ENCODE measurements at places on chromosomes 2 and 18.

GRCh38 chr2:43158259-43158880 is 68.0 kb downstream of the ZFP36L2 start:
- no peak for DNase-seq

- DNase-seq: no peak
Measured at GRCh38 chr2:3299130-3299529, 78.5 kb downstream of the EIPR1 start.

DNA sequence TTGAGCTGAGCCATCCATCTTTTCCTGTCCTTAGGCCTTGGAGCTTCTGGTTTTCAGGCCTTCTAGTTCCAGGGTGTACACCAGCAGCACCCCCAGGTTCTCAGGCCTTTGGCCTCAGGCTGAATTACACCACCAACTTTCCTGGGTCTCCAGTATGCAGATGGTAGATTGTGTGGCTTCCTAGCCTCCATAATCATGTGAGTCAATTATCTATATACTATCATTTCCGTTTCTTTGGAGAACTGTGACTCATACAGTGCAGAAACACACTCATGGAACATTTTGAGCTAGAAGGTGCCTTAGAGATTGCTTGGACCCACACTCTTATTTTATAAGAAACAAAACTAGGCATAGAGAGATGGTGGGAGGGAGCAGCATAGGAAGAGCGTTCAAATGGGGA is 167.4 kb downstream of the NCK2 start:
- no peak for DNase-seq

GRCh38 chr18:10793730-10794370 is 268.0 kb downstream of the NAPG start:
- DNase-seq: no peak

DNA sequence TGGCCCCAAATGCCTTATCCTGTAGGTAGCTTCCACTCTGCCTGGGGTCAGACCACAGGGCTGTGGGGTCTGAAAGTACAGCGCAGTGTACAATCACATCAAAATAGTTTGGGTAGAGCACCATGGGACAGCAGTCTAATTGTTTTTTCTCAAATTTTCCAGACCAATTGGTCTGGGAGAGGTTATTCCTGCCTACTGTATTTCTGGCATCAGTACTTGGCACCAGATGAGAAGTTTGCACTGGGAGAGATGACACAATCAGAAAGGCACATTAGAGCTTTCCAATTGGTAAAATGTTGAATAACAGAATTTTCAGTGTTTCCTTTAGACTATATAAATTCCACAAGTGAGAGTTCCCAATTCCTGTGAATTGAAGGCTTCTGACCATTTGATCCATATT is 30.9 kb upstream of the LRRTM1 start:
- no peak for DNase-seq

DNA sequence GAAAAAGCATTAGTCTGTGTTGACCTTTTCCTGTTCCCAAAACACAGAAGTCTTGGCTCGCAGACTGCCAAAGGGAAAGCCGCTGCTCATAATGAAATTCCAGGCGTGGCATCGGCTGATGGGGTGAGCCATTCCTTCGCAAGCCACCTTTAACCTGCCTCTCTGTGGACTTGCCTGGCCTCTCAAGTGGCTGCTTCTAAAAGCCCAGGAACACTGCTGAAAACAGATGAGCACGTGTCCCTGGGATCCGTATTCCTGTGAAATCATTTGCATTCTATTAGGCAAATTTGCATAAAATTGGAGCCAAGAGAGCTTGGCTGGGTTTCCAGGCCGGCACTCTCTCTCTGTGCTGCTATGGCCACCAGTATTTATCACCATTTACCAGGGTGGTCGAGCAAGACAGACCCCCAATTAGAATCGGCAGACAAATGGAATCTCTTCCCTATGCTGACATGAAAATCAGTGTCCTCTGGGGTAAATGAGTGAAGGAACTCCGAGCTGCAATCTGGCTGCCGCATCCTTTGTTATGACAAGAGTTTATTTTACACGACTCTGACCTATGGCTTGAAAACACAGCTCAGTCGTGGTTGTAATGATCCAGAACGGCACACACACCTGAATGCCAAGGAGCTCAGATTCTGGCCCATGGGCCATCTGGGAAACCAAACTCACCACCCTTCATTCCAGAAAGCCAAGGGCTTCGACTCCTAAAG is 21.7 kb downstream of the BCL2 start:
- no peak for DNase-seq

GRCh38 chr2:68258851-68259250 is 6.5 kb upstream of the PPP3R1 start:
- DNase-seq: no peak

DNA sequence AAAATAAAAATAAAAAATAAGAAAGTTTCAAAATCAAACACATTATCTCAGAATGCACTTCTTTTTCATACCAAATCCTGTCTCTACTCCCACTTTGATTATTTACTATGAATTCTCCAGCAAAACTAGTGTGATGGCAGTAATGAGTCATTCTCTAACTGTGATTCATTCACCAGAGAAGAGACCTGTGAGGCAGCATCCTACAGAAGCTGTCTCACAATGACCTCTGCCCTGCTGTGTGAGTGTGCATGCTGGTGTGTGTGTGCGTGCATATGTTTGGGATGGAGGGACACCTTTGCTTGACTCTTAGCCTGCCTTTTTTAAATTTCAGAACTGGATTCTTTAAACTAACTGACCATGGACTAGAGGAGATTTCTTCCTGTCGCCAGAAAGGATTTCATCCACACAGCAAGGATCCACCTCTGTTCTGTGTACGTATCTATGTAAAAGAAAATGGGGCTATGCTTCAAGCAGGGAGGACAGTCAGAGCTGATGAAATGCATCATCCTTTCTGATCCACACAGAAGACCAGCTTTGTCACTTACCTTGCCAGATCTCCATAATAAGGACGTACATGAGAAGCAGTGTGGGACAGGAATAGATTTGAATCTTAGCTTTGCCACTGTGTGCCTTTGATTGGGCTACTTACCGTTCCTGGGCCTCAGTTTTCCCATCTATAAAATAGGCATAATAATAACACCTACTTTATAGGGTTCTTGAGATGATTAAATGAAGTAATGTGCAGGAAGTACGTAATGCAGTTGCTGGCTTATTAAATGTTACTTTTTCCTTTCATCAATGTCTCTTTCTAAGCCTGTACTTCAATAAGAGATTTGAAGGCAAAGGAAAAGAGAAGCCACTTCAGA is 31.2 kb downstream of the STAMBP start:
- DNase-seq: no peak

- DNase-seq: no peak
Measured at GRCh38 chr18:66874375-66874774, 270.5 kb upstream of the CDH19 start.
